NCI-H187 treated with DMSO at 0.1 percent for 48 hours (cell line): ENCODE measurements at places on chromosomes 7 and 10.

- no peak for DNase-seq
Measured at GRCh38 chr7:149027055-149027454, 1.2 kb downstream of the PDIA4 start.

DNA sequence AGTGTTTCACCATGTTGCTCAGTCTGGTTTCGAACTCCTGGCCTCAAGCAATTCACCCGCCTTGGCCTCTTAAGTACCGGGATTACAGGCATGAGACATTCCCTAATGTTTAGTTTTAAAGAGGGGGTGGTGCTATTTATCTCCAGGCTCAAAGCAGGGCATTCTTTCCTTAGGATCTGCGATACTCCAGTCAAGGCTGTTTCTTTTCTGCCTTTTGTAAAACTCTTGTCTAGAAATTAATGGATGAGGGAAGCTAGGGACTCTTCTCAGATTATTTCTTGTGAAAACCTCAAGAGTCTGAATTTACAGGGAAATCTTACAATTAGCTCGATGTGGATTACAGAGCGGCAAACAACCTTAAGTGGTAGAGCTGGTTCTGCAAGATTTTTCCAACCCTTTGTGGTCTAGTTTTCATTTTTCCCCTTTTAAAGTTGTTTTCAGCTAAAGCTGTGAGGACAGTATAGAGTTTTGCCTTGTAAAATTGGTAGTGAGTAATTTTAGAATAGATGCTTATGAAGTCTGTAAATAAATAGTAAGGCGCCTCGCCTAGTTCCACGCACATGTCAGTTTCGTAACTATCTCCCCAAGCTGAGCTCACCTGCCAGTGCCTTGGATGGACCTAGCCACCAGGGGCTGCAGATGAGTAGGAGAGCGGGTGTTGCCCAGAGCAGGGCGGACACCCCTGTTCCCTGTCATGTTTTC, 53.1 kb downstream of the CUX1 start:
- DNase-seq, result no peak

GRCh38 chr10:22723783-22724182, 9.4 kb upstream of the PIP4K2A start:
- DNase-seq, result no peak

DNA sequence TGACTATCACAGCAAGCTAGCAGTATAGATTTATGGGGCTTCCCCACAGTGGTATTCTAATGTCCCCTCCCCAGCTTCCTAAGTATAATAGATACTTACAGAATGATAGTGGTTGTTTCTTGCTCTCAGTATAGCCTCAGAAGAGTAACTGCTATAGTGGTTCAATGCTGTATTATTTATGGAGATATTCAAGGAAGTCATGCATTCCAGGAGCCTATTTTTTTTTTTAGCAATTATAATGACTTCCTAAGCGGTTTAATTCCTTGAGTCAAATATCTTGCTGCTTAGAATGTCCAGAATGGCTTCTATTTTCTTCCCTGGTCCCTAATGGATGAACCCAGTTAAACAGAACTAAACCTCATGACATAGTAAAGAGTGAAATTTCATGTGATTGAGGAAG, 451.5 kb upstream of the SEMA3D start:
- no peak for DNase-seq

- no peak for DNase-seq
Measured at GRCh38 chr10:12707461-12708185, 293.9 kb downstream of the CCDC3 start.

DNA sequence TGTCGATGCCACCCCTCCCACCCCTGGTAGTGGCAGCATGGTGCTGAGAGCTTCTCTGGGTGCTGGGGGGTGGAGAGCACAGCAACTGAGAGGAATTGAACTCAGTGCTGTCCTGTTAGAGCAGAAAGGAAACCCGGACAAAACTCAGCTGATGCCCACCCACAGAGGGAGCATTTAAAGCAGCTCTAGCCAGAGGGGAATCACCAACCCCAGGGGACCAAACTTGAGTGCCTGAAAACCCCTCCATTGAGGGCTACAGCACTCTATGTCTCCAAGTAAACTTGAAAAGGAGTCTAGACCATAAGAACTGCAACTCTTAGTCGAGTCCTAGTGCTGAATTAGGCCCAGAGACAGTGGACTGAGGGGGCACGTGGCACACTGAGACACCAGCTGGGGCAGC, 16.8 kb upstream of the FOXI2 start:
- no peak for DNase-seq

- no peak for DNase-seq
Measured at GRCh38 chr10:10208196-10208595, 809.5 kb upstream of the CELF2 start.

GRCh38 chr7:91692800-91693199, 187.7 kb downstream of the MTERF1 start:
- DNase-seq, result no peak

GRCh38 chr7:6705959-6706665, 635 bp downstream of the ZNF12 start:
- DNase-seq, result no peak

- DNase-seq, result no peak
Measured at GRCh38 chr10:43376828-43377423, 5.5 kb downstream of the FXYD4 start.

GRCh38 chr10:33600381-33600780, 265.9 kb upstream of the NRP1 start:
- no peak for DNase-seq
